Heart right ventricle (tissue), 16 donors: ENCODE measurements at places on chromosomes 5 and 9. TPM values are rescaled to one million over a fixed set of nuclear protein-coding genes. Genes with fewer than 3 reads are reported as not detected.

DNA sequence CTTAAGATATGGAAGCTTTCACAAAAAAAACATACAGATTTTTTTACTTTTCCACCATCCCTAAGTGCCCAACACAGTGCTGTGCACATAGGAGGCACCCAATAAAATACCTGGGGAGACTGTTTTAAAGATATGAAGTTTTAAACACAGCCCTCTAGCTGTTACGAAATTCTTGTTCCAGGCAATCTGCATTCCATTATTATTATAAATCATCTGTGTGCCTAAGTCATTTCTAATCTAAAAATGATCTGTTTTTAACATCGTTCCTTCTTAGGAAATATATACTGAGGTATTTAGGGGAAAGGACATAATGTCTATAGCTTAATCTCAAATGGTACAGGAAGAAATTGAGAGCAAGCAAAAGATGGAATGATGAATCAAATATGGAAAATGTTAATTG, 32.7 kb upstream of the ISCA1 start:
- no peak for DNase-seq

Gene CNTFR
- 2.9 TPM for total RNA-seq

DNA sequence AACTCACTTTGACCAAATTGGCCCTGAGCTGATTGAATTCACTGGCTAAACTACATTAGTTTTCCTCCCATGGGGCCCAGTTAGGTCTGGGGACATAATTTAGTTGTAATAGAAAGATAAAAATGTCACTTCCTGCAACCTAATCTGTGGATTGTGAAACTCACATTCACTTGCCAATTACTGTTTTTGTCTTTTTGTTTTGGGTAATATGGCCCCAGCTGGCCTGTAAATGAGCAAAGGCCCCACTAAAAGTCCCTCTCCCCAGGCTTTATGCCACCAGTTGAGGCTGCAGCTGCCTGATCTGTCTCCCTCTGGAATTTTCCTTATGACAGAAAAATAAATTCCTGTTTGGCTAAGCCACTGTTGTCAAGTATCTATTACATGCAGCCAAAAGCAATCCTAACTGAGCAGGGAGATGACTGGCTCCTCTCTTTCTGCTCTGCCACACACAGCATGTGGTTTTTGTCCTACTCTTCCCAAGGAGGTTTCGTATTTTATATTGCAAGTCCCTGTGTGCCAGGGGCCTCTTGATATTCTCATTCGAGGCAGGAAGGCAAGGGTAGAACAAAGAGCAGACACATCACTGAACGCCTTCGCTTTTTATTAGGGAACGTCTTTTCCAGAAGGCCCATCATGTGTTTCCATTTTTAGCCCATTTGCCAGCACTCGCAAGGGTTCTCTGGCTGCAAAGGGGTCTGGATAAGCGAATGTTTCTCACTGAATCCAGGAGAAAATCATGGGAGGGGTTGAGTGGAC, 24.1 kb upstream of the SLC25A48 start:
- no peak for DNase-seq

Gene TSLP
- 4.1 TPM for total RNA-seq

- no peak for DNase-seq
Observed at GRCh38 chr5:153508700-153509099, 18.2 kb downstream of the GRIA1 start.

DNA sequence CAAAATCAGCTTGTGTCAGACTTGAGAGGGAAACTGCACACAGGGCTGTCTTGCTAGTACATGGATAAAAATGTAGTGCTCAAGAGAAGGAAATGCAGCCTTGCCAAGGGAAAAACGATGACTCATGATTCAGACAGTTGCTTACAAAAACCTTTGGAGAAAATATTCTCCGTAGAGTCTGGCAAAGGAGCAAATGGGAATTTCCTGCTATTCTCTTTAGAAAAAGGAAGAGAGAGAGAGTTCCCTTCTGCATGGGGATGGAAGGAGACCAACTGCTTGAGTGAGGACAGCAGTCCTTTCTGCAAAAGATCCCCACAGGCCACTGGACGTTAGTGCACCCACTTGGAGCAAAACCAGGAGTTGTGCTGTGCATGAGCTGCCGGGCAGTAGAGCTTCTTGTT, 7.6 kb downstream of the IFNB1 start:
- peak; percentile 73 for DNase-seq

DNA sequence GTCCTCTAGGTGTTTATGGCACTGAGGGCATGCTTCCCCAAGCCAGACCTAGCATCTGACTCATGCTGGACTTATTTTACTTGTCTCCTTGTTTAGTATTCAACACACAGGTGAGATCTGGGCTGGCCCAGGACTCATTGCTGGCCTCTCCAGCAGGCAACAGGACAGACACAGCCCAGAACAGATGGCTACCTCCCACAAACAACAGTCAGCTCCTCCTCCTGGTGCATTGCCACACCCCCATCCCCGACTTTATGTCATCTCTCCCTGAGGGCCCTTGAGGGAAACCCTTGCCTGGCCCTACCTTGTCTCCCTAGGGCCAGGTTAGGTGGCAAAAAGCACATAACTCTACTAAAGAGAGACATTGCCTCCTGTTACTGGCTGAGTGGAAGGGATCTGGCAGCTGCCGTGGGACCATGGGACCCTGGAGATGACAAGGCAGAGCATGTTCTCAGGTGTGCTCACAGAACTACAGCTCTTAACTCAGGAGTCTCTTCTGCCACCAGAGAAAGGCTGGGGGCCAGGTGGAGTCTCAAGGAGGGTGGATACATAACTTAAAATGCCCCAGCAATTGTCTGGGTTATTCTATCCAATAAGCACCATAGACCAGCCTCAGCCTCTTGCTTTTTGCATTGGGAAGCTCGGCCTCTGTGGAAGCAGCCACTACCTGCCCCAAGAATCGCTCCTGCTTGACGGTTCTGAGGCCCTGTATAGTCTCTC, 2.3 kb downstream of the ACSL6 start:
- no peak for DNase-seq

DNA sequence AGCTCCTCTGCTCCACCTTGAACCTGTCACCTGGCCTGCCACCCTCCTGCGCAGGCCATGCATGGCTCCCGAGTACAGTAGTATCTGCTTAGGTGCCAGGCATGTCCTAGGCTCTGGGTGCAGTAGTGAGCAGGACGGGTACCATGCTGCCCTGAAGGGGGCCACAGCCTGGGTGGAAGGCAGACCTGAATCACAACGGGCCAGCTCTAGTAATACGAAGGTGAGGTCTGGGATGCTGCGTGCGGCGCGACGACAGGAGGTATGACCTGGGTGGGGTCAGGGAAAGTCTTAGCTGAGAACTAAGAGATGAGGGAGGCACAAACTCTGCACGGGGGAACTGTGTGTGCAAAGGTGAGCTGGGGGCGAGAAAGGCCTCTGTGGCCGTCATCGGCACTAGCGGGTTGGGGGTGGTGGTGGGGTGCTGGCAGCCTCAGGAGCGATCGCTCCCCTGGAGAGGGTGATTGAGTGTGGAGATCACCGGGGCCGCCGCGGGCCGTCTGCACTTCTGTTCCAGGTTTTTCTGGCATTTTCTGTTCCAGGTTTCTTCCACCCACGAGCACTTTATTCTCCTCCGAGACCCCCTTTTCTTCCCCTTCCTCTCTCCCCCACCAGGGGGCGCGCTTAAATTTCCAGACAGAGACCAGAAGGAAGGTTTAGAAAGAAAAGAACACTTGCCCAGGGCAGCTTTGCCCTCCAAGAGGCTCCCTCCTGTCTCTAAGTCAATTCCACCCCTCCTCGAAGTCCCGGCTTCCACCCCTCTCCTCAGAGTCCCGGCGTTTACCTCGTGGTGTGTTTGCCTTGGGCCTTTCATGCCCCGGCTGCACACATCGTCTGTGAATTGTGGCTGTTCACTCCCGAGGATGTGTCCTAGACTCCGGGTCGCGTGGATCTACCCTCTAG, 15.1 kb downstream of the PDLIM4 start:
- peak; percentile 60 for DNase-seq

Gene CHSY3
- 0.47 TPM for total RNA-seq

DNA sequence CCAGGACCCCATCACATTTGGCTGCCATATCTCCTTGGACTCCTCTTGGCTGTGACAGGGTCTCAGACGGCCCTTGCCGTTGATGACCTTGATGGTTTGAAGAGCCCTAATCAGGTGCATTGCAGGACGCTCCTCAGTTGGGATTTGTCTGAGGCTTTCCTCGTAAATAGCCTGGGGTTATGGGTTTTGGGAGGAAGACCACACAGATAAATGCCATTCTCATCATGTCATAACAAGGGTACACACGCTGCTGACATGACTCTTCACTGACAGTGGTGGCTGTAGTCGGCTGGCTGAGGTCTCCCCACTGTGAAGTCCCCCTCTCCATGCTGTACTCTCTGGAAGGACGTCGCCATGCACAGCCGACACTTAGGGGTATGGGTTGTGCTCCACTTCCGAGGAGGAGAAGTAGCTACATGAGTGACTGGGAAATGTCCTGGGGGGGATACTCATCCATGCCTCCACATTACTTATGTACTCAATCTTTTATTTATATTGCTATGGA, 42.9 kb upstream of the SPTLC1 start:
- no peak for DNase-seq

Gene PTGES
- total RNA-seq = 0.78 TPM

- DNase-seq = peak; percentile 73
Observed at GRCh38 chr5:1161833-1162229, 39.6 kb upstream of the SLC6A19 start.

- DNase-seq = no peak
Observed at GRCh38 chr5:40270274-40270845, 409.4 kb upstream of the PTGER4 start.

DNA sequence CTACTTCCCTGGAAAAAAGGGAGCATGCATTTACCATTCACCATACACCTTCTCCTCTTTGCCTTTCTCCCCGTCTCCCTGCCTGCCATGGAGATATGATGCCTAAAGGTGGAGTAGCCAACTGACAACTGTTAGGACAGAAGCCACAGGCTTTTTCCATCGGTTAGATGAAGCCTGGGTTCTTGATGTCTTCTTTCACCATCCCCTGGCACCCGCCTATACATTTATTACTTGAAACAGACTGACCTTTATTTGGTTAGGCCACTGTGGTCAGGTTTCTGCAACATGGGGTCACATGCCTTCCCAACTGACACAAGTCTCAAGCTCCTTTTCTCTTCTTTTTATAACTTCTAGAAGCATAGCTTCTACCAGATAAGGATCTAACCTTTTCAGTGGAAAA, 7.1 kb downstream of the LCP2 start:
- no peak for DNase-seq

DNA sequence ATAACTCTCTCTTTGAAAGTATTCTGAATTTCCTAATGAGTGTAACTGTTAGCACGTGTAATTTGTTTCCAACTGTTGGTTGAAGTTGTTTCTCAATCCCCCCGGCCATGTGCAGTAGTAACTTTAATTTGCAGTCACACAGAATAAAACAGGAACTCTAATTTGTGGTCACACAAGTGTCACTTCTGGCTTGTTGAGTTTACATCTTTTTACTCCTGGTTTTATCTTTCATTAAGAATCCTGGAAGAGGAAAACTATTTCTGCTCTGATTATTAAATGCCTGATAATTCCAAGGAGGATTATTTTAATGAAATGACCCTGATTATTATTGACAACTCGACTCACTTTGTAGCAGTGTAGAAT, 1.2 kb downstream of the SCAMP1 start:
- no peak for DNase-seq

- DNase-seq = no peak
Observed at GRCh38 chr9:121348221-121348620, 21.8 kb downstream of the STOM start.

- DNase-seq = no peak
Observed at GRCh38 chr5:128109138-128109537, 25.6 kb downstream of the SLC12A2 start.

DNA sequence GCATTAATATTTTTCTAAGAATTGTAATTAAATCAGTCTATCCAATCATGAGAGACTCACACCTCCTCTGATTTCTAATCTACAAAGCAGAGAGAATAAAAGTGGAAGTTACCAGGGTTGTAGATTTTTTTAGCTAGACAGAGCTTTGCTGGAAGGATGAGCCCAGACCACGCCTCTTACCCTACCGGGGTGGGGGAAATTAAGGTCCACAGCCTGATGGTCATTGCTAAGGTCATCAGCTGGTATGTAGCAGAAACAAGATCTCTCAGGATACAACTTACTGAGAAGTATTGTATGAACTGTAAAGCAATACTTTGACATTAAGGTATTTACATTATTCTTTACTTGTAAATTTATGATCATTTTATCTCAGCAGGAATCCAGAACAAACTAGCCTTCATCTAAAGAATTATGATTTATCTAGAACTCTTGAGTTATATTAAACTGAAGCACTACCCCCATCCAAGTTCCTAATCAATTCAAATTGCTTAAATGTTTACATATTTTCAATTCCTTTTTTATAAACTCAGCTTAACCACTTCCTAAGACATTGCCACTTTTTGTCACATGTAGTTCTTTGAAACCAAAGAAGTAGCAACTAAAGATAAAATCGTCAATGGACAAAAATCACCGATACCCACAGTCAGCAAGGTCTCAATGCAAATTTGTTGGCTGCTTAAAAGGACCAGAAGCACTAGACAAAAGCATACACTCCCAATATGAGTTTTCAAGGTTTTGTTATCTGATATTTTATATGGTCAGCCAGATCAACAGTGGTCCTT, 225.8 kb upstream of the DAPK1 start:
- DNase-seq = no peak

DNA sequence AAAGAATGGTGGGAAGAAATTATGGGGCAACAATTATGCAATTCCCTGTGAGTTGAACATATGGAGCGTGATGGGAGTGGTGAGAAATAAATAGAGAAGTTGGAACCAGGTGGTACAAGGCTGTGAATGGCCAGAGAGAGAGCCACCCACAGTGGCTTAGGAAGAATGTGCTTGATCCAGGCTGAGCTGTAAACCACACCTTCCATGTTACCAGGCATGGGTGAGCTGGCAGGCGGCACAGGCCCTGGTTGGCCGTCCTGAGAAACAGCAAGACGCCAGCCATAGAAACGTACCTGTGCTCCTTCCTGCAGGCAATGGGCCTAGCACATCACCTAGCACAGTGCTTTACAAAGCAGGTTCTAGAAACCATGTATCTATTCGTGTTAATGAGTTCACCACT, 74.3 kb downstream of the EPB41L4B start:
- no peak for DNase-seq

Gene PCDHA6
- total RNA-seq = not detected

- peak; percentile 87 for DNase-seq
Observed at GRCh38 chr5:149422366-149423048, 43.4 kb upstream of the IL17B start.

Gene CDX1
- total RNA-seq = 0.32 TPM

DNA sequence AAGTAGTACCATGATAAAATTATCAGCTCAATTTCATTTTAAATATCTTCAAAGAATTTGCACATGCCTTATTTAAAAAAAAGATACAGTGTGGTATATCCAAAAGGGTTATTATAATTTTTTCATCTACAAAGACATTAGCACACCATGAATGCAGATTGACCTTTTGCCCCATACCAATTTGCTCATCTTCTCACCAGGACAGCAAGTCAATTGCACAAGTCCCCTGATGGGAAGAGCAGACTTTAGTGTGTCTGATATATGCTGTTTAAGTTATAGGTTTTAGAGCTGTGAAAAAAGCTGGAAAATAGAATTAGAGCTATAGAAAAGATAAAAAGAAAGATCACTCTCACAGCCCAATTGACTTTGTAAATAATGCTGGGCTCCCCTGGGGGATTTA, 325.8 kb upstream of the CDH6 start:
- DNase-seq = no peak

- no peak for DNase-seq
Observed at GRCh38 chr9:126635061-126635460, 21.3 kb downstream of the LMX1B start.

GRCh38 chr5:35036536-35036935, 11.2 kb downstream of the AGXT2 start:
- DNase-seq = no peak
